ENCODE measurements at places on chromosomes 6 and 20.

DNA sequence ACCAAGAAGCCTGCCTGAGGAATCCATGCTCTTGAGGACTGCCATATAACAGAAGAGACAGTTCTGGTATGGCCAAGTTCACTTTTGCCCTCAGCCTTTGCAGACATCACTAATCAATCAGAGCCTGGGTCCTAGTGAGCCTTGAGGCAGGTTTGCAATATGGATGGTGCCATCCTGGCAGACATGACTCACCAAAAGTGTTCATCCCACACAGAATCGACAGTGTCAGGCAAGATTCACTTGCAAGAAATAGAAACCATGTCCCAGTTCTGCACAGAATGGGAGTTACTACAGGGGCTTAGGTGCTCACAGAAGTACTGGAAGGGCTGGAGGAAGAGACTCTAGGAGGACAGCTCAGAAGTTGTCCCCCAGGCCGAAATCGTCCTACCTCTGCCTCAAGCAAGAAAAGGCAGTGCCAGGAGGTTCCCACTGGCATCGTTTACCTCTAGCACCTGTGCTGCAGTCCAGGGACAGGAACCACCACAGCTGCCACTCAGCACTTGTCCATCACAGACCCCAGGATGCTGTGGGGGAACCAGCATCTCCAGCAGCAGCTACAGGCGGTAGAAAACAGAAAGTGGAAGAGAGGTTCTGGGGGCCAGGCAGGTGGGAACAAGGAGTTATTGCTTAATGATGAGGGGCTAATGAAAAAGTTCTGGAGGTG lies 42.6 kb upstream of the PHACTR3 start:
- DNase-seq: no peak

GRCh38 chr6:142325111-142325510 lies 23.3 kb downstream of the ADGRG6 start:
- no peak for DNase-seq

DNA sequence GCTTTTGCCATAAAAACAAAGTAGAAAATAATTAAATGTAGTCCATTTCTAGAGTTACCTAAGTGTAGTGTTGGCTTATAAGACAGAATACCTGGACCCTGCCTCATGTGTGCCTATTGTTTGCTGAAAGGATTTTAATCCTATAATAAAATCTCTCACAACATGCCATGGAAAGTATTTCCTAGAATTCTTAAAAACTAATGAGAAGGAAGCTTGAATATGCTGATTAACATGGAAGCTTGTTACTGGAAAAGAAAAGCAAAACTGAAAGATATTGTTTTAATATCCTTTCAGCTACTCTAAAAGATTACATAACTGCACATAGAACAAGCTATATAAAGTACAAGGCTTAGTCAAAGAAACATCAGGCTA lies 18.0 kb upstream of the FAM135A start:
- no peak for DNase-seq

DNA sequence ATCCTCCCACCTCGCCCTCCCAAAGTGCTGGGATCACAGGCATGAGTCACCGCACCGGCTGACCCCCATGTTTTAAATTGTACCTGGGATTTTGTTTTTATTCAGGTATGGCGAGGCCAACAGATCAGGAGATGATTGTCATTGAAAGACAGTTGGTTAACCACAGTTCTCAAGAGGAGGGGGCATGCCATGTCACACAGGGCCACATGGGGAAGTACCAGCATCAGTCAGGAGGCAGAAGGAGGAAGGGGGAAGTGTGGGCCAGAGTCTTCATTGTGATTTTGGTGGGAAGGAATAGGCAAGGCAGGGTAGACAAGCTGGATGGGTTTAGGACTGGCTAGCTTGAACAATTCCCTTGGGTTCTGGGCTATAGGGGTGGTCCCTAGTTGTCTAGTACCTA lies 9.9 kb upstream of the MMP9 start:
- DNase-seq: no peak

Data from fibroblast of villous mesenchyme (primary cell).